ENCODE measurements at places on chromosomes 5 and 9.

DNA sequence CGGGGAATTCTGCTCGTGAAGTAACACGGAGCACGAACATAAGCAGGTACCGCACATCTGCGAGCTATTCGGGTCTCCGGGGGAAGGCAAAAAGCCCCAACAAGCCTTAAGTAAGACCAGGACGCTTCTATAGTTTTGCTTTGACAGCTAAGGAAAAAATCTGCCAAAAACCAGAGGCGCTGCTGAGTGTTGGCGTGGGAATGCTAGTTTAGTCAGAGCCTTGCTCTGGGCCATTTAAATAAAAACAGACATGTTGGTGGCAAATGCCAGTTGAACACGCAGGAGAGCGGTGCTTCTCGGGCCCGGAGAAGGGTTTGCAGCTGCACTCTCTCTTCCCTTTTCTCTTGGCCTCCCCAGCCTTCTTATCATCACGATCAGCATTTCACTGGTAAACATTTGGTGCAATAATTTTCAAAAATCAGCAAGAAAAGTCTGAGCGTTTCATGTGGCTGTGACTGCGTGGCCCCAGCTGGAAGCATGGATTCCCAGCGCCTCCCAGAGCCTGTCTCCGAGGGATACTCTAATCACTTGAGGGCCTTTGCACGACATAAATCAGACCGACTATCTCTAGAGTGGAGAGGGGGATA is 6.4 kb upstream of the NOTCH1 start:
- DNase-seq: no peak

- peak; percentile 61 for DNase-seq
Observed at GRCh38 chr9:70111042-70111602, 67.5 kb downstream of the MAMDC2 start.

DNA sequence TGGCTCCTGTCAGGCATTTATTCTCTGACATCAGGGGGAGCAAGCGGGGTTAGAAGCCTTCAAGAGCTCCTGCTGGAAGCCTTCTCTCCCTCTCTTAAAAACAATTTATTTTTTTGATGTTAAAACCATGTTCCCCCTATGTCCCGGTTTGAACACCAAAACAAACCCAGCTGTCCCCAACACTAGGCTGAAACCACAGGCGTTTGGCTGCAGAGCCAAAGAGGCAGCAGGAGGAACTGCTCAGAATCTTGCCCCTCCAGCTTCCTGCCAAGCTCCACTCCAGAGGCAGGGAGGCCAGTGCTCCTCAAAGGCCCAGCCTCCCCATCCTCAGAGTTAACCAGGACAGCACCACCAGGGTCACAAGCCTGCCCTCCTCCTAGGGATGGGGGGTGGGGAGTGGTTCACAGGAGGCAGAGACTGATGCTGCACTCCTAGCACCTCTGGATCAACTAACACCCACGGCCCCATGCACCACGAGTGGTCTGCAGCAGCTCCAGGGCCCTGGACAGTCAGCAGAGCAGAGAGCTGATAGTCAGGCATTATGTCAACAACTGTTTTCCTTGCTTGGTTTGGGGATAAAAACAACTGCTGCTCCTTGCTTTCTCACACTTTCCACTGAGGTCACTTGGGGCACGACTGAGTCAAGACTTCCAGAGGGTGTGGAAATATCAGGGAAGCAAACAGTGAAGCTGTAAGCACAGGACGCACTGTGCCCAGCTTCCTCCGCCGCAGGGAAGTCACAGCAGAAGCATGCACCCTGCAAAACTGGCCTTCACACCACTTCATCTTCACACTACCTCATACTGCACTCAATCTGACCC is 96.5 kb upstream of the ADRA1B start:
- DNase-seq: no peak

DNA sequence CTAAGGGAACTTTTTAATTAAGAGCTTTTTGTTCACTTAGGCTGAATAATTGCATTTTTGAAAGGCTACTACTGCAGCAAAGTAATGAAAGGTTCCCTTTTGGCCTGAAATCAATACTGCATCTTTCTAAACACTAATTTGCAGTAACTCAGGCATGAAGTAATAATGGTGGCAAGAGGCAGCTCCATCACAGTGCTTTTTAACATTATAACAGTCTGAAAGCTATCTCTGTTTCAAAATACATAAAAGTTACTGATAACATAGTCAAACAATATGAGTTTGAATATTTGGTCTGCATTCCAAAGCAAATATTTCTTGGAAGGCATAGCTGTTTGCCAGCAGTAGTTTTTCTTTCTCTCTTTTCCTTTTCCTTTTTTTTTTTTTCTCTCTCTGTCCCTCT is 113.4 kb downstream of the FBN2 start:
- DNase-seq: no peak

- DNase-seq: no peak
Observed at GRCh38 chr5:169997798-169998197, 17.5 kb upstream of the INSYN2B start.

- DNase-seq: no peak
Observed at GRCh38 chr5:94901191-94901979, 282.9 kb downstream of the SLF1 start.

DNA sequence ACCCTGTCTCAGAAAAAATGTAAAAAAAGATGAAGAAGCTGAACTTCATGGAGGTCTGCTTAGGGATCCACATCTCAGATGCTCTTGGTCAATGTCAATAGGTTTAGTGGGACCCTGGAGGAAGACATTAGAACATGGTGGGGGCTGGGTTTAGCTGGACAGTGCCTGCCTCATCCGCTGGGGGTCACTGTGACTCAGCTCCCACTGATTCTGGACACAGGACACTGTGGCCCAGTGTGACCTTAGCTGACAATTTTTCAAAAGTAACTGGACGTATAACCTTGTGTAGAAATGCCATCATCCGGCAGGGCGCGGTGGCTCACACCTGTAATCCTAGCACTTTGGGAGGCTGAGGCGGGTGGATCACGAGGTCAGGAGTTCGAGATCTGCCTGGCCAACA is 7.3 kb upstream of the HNRNPAB start:
- no peak for DNase-seq

- DNase-seq: no peak
Observed at GRCh38 chr5:305050-305449, 16.5 kb upstream of the AHRR start.

DNA sequence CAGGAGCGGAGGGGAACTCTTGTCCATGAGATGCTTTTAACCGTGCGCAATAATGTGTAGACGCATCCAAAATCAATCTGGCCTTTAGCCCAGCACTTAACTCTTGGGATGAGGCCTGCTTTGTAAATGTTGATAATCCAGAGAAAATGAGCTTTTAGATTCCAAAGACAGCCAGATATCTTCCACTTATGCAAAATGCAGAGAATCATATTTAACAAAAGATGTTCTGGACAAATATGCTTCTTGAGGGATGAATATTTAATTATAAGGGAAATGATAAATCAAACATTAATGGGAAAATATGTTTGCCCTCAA is 5.6 kb downstream of the S1PR3 start:
- no peak for DNase-seq

- DNase-seq: no peak
Observed at GRCh38 chr5:44266882-44267576, 122.2 kb downstream of the FGF10 start.

DNA sequence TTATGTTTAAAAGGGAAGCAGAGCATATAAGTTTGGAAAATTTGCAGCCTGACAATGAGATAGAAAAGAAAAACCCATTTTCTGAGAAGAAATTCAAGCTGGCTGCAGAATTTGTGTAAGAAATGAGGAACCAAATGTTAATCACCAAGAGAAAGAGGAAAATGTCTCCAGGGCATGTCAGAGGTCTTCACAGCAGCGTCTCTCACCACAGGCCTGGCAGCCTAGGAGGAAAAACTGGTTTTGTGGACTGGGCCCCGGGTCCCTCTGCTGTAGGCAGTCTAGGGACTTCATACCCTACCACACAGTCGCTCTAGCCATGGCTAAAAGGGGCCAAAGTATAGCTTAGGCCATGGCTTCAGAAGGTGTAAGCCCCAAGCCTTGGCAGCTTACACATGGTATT is 32.1 kb upstream of the HSD17B4 start:
- DNase-seq: no peak

- DNase-seq: peak; percentile 56
Observed at GRCh38 chr9:5510360-5510931, at the start of gene PDCD1LG2. TSS of gene PDCD1LG2 (plus strand) at chr9:5510531. CDS start at chr9:5522547, 12,016 bp downstream.

DNA sequence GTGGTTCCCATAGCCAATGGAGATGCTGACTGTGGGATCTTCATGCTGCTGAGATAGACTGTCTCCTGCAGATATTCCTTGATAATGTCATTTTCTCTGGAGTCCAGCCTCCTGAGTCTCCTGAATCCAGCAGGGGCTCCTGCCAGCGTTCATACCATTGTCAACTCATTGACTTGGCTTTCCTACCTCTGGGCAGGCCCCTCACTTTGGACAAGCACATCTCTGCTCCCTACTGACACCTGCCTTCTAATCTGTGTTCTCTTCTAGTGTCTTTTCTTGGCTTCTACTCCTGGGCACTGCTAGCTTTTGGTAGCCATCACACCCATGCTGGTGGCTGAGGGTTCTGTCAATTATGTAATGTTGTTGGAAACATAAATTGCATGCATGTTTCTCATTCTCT is 138.0 kb downstream of the ADCY2 start:
- no peak for DNase-seq

DNA sequence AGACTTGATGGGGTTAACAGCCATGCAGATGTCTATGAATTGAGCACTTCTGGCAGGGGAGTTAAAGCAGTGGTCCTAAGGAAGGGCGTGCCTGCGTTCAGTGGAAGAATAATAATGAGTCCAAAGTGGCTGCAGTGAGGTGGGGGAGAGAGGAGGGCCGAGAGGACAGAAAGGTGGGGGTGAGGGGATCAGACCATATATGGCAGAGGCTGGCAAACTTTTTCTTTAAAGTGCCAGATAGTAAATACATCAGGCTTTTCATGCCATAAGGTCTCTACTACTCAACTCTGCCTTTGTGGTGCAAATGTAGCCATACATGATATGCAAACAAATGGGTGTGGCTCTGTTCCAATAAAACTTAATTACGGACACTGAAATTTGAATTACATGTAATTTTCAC is 77.1 kb downstream of the STRBP start:
- DNase-seq: no peak

DNA sequence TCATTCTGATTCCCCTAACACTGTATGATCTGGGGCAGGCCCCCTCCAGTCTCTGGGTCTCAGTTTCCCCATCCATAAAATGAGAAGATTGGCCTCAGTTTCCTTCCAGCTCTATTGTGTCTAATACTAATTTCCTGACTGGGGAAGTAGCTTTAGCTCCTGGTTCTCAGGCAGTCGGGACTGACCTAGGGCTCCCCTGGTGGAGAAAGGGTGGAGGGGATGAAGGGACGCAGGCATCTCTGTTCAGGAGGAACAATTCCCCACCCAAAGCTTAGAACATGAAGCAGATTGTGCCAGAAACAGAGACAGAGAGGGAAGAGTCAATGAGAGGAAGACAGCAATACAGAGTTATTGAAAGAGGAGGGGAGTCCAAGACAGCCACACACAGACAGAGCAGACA is 14.2 kb upstream of the PTGS1 start:
- DNase-seq: no peak

GRCh38 chr5:13251623-13252376 is 692.7 kb downstream of the DNAH5 start:
- no peak for DNase-seq

- DNase-seq: no peak
Observed at GRCh38 chr9:4327504-4328191, 27.8 kb upstream of the GLIS3 start.

DNA sequence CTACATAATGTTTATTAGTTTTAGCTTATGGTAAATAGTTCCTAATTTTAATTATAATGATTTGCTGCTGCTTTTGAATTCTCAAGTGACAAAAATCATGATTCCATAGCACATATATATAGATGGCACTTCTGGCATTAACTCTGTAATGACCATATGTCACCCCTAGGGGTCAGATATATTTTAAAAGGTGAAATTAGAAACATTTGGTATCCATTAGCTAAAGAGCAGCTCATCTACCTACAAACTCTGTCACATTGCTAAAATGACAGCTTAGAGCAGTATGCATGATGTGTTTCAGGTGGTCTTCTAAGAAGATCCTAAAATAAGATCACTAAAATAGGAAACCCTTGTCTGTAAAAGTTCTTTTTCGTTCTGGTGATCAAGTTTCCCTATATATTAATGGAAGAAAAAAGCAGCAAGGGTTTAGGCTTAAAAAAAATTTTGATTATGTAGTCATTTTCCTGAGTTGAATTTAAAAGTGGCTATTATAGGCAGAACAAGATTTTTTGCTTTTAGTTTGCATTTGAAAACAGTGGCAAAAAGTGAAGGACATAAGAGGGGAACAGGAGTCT is 157.7 kb upstream of the POU5F2 start:
- no peak for DNase-seq

- no peak for DNase-seq
Observed at GRCh38 chr9:97060796-97061195, 21.9 kb upstream of the CTSV start.

GRCh38 chr5:94856257-94856800 is 237.9 kb downstream of the SLF1 start:
- no peak for DNase-seq

DNA sequence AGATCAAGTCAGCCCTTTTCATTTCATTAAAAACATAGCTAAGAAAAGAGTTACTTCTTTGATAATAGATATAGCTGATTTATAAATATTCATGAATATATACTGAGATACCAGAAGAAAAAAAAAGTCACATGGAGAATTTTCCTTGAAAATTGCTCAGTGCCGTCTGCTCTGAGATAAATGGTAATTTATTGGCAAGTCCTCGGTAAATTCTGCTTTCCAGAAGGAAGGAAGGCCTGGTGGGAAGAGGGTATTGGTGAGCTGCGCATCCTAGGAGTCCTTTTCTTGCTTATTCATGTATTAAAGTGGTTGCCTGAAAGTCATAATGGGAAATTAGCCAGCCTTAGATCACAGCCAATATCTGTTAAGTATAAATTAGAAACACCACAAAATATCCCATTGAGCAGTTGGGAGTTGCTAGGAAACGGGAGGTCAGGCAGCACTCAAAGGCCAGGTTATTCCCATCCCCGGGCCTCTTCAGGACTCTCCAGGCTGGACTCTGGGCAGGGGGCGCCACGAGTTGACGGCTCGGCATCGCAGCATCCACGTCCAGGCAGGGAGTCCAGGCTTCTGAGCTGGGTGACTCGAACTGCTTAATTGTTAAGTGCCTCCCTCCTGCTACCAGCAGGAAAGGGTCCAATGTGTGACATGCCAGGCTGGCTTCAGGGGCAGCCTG is 116.7 kb upstream of the RETREG1 start:
- no peak for DNase-seq

DNA sequence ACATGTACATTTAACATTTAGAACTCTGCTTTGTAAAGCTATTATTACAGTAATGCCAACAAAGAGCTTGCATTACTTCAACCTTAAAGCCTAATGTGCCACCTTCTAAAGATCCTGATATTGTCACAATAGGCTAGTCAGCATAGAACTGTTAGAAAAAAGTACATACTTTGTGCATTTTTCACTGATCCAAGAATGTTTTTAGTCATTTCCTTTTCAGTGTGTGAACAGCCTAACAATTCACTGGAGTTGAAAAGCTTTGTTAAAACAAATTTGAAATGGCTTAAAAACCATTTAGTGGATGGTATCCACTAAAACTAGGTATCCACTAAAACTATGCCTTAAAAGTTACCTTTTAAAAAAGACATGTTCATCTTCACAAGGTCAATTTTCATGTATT is 4.5 kb downstream of the RPS6 start:
- DNase-seq: no peak
